ENCODE measurements at places on chromosomes 1 and 21. TPM values are rescaled to one million over a fixed set of nuclear protein-coding genes. Genes with fewer than 3 reads are reported as not detected.

DNA sequence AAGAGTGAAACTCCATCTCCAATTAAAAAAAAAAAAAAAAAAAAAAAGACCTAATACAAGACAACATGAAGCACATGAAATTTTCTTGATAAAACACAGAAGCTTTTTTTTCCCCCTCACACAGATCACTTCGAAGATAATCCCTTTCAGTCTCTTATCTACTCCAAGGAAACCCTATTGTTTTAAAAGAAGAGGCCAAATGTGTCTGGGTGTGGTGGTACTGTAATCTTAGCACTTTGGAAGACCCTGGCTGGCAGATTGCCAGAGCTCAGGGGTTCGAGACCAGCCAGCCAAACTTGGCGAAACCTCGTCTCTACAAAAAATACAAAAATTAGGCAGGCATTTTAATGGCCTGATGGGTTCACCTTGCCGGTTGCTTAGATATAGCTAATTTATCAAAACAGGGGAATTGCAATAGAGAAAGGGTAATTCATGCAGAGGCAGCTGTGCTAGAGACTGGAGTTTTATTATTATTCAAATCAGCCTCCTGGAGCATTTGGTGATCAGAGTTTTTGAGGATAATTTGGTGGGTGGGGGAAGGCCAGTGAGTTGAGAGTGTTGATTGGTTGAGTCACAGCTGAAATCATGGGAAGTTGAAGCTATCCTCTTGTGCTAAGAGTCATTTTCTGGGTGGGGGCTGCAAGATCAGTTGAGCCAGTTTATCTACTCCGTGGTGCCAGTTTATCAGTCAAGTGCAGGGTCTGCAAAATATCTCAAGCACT lies 62.5 kb downstream of the SLC16A1 start:
- no peak for DNase-seq

- no peak for DNase-seq
Measured at GRCh38 chr1:237868817-237869600, 21.7 kb downstream of the ZP4 start.

GRCh38 chr1:229249854-229250644 lies 20.9 kb upstream of the RAB4A start:
- DNase-seq = no peak

- no peak for DNase-seq
Measured at GRCh38 chr1:99193431-99193830, 70.9 kb upstream of the PLPPR4 start.

- DNase-seq = no peak
Measured at GRCh38 chr1:172578586-172578985, 45.6 kb downstream of the SUCO start.

GRCh38 chr1:3671371-3672180 lies 19.3 kb downstream of the TP73 start:
- no peak for DNase-seq

DNA sequence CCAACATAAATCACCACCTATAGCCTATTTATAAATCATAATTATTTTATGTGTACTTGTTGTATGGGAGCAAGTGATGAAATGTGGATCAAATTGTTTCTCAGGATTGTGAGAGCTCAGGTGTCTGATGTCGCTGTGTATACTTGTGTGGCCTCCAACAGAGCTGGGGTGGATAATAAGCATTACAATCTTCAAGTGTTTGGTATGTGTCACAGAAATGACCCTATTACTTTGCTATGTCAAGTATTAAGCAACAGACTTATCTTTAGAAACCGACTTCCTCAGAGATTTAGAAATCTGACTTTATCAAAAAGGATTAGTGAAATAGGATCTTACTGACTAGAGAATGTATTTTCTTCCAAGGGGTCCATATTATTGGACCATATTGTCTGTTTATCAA lies 280.9 kb downstream of the TPR start:
- no peak for DNase-seq

DNA sequence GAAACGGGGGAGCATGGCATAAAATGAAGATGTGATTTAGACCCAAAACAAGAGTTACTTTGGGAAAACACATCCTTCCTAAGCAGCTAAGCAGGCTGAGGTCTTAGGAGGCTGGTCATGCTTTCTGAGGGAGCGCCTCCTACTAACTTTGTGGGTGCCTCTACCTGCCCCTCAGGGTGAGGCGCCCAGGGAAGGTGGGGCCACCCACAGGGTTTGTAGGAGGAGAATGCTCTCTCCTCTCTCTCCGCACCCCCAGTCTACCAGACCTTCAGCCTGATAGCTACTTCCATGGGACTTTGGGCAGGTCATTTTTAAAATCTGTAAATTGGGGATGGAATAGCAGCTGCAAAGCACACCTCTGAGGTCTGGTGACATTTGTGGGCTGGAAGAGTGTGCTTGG lies 23.8 kb downstream of the SLC27A3 start:
- no peak for DNase-seq

INAVA gene
- polyA plus RNA-seq = 23.5 TPM

LCE1F gene
- polyA plus RNA-seq = not detected

ITLN2 gene
- polyA plus RNA-seq = not detected

Measured in left lung (tissue), 14 donors.